Right ventricle myocardium inferior (tissue), 1 donor: ENCODE measurements at places on chromosomes 4 and X. TPM values are rescaled to one million over a fixed set of nuclear protein-coding genes. Genes with fewer than 3 reads are reported as not detected.

GRCh38 chr4:78185117-78185516, 128.0 kb downstream of the FRAS1 start:
- DNase-seq: no peak

DNA sequence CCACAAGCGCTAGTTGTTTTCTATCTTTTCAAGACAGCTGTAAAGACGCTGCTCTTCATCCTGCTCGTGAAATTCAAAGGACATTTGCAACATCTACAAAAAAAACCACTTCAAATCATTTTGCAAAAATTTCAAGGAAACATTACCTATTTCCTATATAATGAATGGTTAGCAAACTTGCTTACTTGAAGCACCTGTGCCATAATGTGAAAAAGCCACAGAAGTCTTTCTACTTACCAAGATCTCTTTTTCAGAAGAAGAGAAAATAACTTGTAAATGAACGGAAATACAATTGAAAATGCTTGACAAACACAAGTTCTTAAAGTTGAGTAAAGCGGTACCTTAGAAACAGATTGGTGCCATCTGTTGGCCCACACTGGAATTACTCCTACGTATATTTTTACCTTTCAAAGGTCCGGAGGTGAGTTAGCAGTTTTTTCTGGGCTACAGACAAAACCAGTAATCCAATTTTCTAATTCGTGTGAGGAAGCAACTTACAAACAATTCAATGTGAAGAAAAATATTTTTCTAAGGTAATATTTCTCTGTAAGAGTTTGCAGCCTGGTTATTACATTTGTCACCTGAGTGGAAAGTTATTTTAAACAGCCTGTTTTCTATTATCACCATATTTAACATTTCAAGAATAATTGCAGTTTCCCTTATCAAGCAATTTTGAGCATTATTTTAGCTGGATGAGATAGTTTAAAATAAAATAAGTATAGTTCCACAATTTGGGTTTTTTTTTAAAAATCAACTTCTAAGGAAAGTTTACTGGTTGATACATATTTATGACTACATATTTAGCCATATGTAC, at the start of gene TLR6:
Gene TLR6, minus strand, starts transcription at position 294 of the 814 bp plus-strand sequence. CDS start 27,344 bp downstream, outside the sequence.
- no peak for DNase-seq

DNA sequence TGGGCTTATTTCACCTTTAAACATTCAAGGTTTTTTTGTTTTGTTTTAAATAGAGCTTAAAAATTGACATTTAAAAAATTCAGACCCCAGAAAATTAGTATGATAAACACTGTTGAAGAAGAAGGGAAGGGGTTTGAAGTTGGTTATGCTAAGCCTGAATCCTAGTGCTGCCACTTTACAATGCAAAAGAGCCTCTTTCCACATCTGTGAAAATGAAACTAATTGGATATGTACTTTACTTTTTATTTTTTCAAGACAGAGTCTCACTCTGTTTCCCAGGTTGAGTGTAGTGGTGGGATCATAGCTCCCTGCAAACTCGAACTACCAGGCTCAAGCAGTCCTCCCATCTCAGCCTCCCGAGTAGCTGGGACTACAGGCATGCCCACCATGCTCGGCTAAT, 41.8 kb downstream of the FIP1L1 start:
- no peak for DNase-seq

- DNase-seq: no peak
These were observed 37.3 kb downstream of the GBA3 start for GRCh38 chr4:22730021-22730420.

GRCh38 chr4:8376361-8377102, 64.0 kb downstream of the ACOX3 start:
- DNase-seq: no peak

DNA sequence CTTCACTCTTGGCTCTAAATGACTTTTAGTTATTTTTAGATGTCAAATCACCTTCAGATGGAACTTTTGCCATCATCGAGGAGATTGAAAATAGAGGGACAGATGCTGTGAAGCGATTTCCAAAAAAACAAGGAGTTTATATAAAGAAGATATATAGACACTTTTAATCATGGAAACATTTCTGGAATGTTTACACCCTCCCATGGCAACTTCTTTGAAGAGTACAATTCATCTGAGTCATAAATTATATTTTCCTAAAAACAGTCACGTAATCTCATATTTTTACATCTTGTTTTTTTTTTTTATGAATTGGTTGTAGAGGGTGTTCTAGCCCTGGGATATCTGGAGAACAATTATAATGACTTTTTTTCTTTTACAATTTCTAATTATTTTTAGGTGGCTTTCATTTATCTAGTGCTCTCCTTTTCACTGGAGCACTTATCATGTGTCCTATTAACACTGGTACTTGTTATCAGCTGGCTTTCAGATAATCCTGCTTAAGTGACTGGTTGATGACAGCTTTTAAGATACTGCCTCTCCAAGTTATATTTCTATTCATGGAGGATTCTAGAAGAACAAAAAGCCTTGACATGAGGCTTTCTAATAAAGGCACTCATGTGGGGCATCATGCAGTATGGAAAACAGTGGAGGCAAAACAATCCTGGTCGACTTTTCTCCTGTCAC, 24.9 kb downstream of the PCDH7 start:
- no peak for DNase-seq

HELQ gene
- 13.6 TPM for total RNA-seq

NAA11 gene
- not detected for total RNA-seq

- no peak for DNase-seq
These were observed 4.8 kb downstream of the NOP14 start for GRCh38 chr4:2958446-2958845.

GRCh38 chr4:141635736-141636081, 674 bp upstream of the IL15 start:
- no peak for DNase-seq

STARD8 gene
- total RNA-seq: 11.7 TPM

DNA sequence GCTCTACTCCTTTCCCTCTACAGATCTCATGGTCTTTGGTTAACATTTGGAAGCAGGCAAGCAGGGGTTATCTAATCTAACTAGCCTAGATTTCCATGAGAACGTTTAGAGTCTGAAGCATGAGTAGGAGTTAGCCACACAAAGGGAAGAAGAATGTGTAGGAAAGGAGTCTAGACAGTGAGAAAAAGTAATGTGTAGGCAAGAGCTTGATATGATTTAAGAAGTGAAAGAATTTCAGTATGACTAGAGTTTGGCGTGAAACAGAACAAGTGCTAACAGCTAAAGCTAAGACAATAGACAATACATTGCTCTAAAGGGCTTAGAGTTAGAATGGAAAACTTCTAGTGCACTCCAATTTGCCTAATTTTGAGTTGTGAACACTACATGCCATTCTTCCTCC, 10.8 kb downstream of the CXCL8 start:
- DNase-seq: no peak

IL1RAPL2 gene
- not detected for total RNA-seq

TBX22 gene
- total RNA-seq: 0.38 TPM
